ENCODE measurements at places on chromosomes 2 and 18.

GRCh38 chr2:160427629-160428404 is 65.8 kb downstream of the RBMS1 start:
- DNase-seq, result no peak

DNA sequence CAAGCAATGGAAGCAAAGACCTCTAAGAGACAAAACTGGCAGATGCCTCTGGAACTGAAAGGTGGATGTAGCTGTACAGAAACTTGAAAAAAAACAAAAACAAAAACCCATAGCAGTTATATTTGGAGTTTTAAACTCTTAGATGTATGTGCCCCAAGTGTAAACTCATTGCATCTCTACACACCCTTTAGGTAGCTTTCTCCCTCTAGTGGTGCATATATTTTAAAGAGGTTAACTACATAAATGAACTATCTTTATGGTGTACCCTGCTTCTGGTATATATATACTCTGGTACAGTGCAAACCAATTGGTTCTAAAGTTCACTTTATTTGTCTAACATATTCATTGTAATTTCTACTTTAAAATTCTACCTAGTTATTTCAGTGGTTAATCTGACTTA is 518.2 kb downstream of the NRXN1 start:
- DNase-seq, result no peak

- DNase-seq, result no peak
These were observed 4.4 kb upstream of the ANKRD29 start for GRCh38 chr18:23667114-23667513.

- no peak for DNase-seq
These were observed 87.4 kb upstream of the AGAP1 start for GRCh38 chr2:235406430-235406829.

GRCh38 chr2:188607501-188607900 is 315.8 kb downstream of the GULP1 start:
- no peak for DNase-seq

DNA sequence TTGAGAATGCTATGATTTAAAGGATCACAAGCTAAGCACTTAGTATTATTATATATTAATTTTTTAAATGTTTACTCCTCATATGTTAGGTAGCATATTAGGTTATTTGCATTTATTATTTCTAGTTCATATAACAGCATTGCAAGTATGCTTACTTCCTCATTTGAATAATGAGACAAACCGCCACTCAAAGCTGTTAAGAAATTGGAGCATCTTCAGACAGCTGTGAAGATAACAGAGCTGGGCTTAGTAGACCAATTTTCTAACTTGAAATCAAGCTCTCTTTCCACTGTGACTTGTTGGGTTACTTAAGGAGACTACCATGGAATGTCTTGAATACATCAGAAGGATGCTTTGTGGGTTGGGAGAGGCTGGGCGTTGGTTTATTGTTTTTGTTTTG is 139.3 kb downstream of the ASXL3 start:
- DNase-seq, result no peak

- no peak for DNase-seq
These were observed 58.1 kb downstream of the COA5 start for GRCh38 chr2:98550165-98550564.

DNA sequence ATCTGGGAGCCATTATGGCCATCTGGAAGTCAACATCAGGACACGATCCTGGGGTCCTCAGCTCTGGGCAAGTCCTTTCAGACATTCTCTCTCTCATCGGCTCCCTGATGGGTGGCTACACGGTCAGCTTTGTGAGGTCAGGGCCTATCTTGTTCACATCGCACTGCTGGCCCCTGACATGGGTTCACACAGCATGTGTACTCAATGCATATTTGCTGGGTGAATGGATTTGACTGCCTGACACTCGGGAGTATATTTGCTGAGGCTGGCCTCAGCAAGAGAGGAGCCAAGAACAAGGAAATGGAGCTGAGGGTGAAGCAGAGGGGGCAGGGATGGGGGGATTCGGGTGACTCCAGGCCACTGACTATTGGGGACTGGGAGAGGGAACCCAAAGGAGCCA is 50.5 kb downstream of the SLC4A5 start:
- no peak for DNase-seq

DNA sequence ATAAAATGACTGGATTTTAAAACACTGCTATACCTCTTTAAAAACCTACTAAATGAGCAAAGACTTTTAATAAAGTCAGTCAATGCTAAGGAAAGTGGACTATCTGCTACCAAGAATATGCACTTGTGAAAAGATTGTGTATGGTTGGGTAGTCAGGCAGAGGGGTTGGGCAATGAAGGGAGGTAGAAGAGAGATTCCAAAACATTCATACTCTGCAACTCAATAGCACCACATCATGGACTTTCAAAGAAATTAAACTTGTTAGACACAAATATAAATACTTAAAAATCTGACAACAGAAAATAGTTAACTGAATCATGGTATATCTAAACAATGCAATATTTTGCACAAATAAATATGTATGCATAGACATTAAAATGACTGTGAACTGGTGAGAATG is 139.9 kb upstream of the MAPRE2 start:
- DNase-seq, result no peak

DNA sequence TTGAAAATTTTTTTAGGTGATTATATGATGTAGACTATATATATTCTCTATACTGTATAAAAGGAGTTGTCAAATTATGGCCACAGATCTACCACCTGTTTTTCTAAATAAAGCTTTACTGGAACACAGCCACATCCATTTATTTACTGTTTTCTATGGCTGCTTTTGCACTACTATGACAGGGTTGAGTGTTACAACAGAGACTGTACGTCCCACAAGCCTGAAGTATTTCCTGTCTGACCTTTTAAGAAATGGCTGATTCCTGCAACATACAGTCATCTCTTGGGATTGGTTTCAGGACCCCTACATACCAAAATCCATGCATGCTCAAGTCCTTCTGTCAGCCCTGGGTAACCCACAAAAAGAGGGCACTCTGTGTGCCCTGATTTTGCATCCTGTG is 508.3 kb downstream of the TSN start:
- DNase-seq, result no peak

- DNase-seq, result peak; percentile 49
These were observed 639 bp downstream of the EPB41L3 start for GRCh38 chr18:5543036-5543680.

GRCh38 chr2:97844311-97844859 is 131.0 kb downstream of the ZAP70 start:
- DNase-seq, result peak; percentile 12

DNA sequence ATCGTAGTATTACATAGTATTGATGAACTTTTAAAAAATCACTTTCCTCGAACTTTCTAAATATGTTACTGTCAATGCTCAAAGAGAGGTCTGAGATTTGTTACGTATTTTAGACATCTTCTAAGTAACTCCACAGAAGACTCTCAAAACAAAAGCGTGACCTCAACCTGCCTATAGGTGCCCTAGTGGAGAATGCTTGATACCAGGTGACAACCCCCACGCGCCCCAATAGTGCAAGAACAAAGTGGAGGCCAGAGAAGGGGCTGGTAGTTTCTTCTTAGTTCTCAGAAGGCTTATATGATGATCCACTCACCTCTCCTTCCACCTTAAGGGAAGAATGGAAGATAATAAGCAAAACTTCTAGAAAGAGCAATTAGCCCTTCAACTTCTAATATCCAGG is 102.6 kb downstream of the ANKRD44 start:
- DNase-seq, result no peak

DNA sequence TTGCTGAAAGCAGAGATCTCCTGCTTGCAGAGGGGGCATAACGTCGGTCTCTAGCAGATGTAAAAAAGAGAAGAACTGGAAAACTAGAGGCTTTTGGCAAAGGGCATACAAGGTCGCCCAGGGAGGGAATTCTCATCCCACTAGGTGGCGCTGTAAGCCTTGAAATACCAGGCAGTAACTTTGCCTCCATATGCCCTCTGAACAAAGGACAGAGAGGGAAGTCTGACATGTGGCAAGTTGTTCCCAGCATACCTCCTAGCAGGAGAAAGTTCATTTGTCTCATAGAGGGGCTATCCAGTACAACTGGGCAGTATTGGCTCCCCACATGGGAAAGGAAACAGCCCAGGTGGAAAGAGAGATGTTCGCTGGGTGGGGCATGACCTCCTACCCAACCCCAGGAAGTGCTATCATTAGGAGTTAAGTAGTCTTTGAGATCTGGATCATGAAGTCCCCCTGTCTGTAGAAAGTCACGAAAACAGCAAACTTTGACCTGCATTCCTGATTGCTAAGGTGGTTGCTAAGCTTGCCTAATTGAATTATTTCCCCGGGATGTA is 39.9 kb downstream of the STK17B start:
- DNase-seq, result no peak

DNA sequence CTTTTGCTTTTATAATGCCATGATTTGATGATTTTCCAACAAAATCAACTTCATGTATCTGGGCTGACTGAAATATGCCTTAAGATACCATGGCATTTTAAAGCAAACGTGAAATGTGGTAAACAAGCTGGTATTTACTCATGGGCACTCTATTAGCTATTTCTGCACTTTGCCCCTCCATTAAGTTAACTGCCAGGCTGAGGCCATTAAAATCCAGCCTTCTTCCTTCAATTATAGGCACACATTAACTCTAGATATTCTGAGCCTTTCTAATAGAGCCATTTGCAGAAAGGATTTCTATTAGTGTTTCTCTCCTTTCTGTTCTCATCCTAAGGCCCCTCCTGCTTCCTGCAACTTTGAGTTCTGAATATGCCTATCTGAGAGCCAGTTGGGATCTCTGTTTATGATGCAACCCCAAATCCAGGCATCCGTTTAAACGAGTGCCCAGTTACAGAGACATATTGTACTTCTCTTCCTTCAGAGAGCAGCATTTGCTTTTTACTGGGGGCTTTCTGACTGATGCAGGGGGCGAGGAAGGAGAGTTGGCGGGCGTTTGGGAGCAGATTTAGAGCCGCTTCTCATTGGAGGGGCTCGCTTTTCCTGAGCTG is 1.6 kb upstream of the KCNJ3 start:
- peak; percentile 45 for DNase-seq

DNA sequence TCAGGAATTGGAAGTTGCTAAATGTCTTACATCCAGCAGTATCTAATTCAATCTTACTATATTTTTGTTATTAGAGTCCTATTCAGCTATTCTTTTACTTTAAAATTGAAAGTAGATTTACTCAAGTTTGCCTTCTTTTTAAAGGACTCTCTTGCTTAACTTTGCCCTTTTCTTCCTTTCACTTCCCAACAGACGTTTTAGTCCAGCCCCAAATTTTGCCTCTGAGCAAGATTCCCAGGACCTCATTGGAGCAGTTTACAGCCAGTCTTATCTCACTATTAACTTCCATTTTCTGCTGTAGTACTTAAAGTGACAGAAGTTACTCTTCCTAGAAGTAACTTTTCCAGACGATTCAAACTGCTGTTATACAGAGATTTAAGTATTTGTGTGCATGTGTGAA is 1.7 kb upstream of the PRKD3 start:
- DNase-seq, result no peak

- DNase-seq, result no peak
These were observed 278.3 kb downstream of the RBM43 start for GRCh38 chr2:150983314-150983897.

- DNase-seq, result no peak
These were observed 136.4 kb downstream of the INHBB start for GRCh38 chr2:120482334-120482733.

- DNase-seq, result no peak
These were observed 1302.7 kb upstream of the PIK3C3 start for GRCh38 chr18:40652321-40652720.

GRCh38 chr18:12079491-12080237 is 14.0 kb upstream of the ANKRD62 start:
- DNase-seq, result no peak

DNA sequence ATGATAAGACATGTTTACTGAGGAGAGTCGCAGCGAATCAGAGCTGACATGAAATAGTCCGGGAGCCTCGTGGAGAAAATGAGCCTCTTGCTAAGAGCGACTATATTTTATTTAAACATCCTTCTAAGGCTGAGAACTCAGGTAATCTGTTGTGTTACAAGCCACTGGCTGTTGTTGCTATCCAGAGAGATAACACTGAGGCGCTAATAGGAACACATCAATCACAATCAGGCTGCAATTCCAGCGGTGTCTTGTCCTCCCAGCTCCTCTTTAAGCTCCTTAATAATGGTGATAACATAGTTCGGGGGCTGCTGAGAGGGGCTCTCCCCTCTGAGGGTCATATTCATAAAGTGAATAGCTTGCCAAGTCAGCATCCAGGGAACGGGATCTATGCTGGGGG is 95.1 kb downstream of the INSIG2 start:
- no peak for DNase-seq

GRCh38 chr18:26677957-26678356 is 129.6 kb upstream of the KCTD1 start:
- DNase-seq, result no peak

DNA sequence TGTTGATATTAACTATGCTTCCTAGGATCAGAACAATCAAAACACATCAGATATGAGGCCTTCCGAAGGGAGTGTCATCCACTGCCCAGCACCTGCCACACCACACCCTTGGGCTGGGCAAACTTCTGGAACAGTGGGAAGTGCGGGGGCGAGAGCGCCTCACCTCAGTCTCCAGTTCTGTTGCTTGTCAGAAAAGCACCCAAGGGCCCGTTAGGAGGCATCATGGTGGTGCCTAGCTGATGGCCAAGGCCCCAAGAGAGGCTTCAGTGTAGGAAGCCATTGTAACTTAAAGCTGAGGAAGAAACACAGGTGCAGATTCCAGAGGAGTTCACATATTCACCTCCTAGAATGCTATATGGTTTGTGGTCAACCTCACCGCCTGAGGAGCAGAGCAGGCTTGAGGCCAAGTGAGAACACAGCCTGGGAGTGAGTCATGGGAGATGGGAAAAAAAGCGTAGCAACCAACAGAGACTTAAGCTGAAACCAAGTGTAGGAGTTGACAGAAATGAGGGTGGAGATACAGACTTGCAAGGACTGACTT is 85.1 kb upstream of the ATL2 start:
- DNase-seq, result no peak

DNA sequence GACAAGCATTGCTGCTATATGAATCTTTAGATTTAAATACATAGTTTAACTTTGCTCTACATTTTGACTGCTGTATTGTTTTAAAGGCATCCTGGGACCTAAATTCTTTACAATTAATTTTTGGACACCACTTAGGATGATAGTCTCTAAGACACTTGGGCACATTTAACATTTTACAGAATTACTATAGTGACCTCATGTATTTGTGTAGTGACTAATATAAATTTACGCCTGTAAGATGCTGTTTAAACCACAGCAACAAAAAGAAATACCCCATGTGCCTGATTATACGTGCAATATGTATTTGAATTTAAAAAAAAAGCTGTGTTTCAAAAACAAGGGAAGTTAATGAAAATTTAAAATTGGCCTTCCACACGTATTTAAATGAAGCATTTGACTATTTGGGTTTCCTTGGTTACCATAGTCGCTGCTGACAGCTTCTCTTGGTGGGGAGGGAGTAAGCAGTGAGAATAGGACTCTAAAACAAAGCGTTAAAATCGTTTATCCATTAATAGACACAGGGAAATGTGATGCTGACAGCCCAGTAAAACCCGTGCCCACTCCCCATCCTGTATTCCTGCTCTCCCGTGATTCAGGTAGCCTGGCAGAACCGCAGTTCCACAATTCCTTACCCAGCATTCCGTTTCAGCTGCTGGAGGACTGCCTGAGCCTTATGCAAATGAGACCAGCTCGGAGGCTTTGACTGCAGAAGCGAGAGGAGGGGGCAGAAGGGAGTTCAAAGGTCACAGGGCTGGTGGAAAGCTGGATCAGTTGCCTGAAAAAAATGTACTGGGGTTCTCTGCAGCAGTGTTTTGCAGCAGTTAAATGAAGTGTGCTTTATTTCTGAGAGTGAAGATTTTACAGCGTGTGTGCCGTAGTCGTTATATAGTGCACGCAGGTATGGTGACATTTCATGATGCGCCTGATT is 104.3 kb downstream of the CSRNP3 start:
- peak; percentile 95 for DNase-seq
